PC-9 (cell line): ENCODE measurements at places on chromosomes 16 and 17. TPM values are rescaled to one million over a fixed set of nuclear protein-coding genes. Genes with fewer than 3 reads are reported as not detected.

KRTAP1-5 gene
- not detected in 2 replicates for total RNA-seq

DNA sequence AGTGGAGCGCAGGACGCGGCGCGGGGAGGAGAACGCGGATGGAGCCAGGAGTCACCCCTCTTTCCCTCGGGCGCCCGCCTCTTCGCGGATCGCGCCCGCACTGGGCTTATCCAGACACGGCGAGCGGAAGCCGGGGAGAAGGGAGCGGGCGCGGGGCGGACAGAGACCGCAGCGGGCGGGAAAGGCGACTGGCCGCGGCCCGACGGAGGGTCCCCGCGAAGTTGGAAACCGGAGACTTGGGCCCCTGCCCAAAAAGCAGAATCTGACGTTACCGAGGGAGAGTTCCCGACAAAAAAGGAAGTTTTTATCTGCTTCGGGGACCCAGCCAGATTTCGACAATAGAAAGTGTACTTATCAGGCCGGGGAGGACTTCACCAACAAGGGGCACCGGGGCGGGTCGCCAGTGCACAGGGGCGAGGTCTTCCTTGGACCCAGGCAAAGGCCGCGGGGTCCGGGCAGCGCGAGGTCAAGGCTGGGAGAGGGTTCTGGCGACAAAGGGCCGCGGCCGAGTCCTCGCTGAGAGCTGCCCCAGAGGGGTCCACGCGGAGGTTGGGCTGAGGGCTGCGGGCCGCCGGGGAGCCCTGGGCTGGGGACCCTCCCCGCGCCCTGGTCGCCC lies 519 bp downstream of the ST6GALNAC2 start:
- peak; percentile 27 for DNase-seq

- DNase-seq, result no peak
These were observed 167.5 kb downstream of the TANC2 start for GRCh38 chr17:63133491-63133890.

DNA sequence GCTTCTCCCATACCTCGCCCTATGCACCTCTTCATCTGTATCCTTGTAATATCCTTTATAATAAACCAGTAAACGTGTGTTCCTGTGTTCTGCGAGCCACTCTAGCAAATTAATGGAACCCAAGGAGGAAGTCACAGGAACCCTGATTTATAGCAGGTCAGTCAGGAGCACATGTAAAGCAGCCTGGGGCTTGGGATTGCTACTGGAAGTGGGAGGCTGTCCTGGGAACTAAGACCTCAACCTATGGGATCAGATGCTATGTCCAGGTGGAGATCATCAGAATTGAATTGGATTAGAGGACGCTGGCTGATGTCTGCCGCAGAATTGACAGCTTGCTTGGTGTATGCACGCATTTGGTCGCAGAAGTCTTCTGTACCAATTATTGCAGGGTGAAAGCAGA lies 15.7 kb downstream of the WNT3 start:
- DNase-seq, result no peak

DNA sequence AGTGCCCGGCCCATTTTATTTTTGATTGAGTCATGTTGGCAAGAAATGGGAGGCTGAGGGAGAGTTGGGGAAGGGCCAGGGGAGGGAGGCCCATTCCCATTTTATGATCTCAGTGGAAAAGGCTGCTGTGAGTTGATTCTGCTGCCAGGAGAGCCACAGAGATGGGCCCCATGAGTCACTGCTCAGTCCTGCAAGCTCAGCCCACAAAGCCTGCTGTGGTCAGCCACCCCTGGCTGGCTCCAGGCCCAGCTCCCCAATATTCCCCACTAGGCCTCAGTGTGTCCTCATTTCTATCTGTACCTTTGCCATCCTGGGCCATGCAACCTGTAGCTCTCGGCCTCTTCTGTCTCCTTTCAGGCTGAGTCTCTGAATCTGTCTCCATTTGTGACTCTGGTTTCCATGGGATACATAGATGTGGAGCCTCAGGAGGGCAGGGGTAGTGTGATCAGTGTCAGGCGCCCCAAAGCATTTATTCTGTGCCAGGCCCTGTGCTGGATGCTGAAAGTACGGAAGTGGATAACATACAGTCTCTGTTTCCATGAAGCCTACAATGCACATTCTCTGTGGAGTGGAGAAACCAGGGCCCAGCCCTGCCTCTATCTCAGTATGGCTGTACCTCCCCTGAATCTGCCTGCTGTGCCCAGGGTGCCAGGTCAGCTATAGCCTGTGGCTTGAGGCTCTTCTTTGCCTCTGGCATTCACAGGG lies 1.9 kb upstream of the PLEKHG4 start:
- DNase-seq, result peak; percentile 87

DNA sequence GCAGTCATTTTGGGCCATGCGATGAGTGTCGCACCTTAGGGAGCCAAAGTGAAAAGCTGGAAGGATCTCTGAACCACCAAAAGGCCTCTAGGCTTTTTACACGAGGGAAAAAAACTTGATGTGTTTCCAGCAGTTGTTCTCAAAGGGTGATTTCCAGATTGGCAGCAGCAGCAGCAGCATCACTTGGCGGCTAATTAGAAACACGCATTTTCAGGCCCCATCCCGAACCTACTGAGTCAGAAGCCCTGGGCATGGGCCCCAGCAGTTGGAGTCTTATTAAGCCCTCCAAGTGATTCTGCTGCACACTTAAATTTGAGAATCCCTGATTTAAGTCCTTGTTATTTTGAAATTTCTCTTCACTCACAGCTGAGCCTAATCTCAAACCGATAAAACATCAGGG lies 25.3 kb upstream of the PYY start:
- DNase-seq, result no peak

DNA sequence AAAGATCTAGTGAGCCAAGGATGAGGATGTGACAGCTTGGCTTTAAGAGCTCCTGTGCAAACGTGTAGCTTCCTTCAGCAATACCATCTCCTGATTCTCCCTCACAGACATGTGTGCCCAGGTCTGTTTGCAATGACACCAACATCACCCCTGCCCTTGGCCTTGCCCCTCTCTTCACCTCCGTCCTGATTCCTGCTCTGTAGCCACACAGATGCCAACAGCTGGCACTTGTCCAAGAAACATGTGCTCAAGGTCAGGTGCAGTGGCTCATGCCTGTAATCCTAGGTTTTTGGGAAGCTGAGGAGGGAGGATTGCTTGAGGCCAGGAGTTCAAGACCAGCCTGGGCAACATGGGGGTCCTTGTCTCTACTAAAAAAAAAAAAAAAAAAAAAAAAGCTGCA lies 103.8 kb upstream of the CRHR1 start:
- no peak for DNase-seq

- peak; percentile 72 for DNase-seq
These were observed 48.5 kb downstream of the RAI1 start for GRCh38 chr17:17729620-17730249.

DNA sequence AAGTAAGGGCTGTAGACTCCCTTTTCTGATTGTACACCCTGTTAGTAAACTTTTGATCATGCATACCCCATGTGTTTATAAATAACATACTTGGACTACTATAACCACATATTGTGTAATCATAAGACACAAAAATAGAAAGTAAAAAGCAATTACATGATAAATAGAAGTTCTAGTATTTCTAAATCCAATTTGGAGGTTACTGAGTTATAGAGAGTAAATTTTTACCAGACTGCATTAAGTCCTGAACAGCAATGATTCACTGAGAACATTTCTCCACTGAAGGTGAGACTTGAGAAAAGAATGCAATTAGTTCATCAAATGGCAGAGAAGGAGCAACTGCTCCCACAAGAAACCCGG lies 7.7 kb upstream of the TBKBP1 start:
- no peak for DNase-seq

DNA sequence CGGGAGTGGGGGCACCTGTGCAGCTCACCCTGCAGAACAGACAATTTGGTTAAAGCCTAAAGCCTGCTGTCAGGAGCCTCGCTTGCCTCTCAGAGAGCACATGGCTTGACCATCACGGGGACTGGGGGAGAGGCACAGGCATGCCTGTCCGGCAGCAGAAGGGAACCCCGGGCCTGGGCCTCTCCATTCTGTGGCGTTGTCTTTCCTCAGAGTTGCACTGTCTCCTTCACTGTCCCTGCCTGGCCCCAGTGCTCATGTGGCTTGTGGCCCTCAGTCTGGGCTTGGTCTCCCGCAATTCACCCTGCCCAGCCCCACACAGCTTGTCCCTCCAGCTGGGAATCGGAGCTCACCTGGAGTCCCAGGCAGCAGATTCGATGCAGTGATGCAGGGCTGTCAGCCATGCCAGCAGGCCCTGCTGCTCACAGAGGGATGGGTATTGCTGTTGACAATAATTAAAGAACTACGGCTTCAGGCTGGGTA lies 189.9 kb downstream of the SEC14L1 start:
- no peak for DNase-seq

DNA sequence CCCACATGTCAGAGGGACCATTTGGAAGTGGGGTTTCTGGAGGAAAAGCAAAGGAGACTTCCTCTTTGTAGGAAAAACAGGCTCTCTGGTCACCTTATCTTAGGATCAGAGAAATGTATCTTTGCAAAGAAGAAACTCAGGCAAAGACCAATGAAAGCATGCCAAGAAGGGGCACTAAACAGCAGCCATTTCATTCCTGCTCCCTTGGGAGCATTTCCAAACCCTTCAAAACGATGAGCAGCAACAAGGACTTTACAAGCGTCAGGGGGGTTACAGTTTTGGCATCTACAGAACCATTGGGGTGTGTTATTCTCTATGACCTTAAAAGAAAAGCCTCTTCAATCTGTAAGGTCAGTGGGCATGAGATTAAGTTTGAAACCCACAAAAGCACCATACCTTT lies 122.8 kb downstream of the SMG6 start:
- no peak for DNase-seq

GRCh38 chr17:27408891-27409290 lies 47.4 kb upstream of the KSR1 start:
- no peak for DNase-seq

- no peak for DNase-seq
These were observed 65.0 kb downstream of the MRM3 start for GRCh38 chr17:846901-847843.

XAF1 gene
- total RNA-seq, result 20.8 and 27.6 TPM in 2 replicates

- no peak for DNase-seq
These were observed 22.4 kb upstream of the CBX4 start for GRCh38 chr17:79861413-79862216.

DNA sequence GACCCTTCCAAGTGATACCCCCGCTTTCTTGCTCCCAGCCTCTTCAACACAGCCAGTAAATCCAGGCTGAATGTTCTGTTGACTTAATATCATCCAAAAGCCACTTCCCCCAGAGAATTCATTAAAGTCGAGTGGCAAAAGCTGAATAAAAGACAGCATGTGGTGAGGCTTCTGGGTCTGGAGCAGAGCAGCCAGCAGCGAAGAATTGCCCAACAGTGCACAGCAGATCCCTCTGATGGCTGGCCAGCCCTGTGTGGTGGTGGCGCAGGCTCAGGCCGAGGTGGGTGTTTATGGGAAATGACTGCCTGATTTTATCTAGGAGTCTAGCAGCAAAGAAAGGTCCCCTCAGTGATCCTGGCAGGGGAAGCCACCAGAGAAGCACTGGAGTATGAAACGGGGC lies 30.3 kb upstream of the RCVRN start:
- DNase-seq, result no peak

- no peak for DNase-seq
These were observed 9.9 kb downstream of the HAP1 start for GRCh38 chr17:41724476-41725050.

DNA sequence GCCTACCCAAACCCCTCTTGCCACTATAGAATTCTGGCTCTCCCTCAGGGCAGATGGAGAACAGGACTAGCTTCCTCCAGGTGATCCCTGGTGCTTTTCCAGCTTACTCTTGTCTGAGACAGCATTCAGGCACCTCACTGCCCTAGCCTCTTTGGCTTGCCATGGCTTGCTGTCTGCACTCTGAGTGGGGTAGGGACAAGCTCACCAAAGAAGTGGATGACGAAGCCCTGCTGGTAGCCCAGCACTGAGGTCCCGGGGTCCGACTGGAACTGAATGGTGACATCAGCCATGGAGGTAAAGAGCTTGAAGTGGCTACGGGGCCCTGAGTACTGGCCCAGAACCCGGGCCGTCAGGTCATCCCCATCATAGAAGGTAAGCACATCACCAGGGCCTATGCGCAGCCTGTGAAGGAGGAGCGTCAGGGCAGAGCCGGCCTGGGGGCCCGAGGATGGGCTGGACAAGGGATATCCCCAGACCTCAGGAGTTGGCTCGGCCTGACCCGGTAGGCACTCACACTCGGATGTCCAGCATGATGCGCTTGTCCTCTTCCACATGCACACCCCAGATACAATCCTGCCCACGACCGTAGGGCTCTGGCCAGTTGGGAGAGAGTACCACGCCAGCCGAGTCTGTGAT lies 7.6 kb upstream of the PHF12 start:
- no peak for DNase-seq

DNA sequence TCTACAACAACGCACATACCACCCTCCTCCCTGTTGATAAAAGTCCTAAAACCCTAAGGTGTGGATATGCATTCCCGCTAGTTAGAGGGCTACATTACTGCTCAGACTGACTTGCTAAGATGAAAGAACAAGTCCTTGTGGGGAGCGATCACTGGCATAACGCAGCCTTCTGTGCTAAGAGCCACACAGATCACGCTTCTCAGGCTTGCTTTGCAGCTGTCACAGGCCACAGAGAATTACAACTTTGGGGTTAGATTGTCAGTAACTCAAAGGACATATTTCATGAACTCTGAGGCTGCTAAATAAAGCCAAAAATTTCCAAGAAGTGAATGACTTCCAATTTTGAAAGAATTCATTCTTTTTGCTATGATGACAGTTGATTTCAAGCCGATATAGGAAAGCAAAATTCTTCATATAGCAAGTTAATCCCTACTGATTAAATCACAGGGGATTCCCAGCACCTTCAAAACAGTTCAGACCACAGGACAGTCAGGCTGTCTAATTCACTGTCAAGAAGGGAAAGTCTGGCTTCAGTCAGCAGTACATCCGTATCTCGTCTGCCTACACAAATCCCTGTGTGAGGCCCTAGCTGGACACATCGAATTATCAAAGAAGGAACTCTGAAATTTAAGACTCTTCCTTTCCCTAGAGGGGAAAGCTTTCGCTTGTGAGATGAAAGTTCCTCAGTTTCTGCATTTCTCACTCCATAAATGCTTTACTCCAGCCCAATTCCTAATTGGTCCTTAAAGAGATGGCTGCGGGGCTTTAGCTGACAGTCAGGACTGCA lies 107.1 kb downstream of the VPS53 start:
- DNase-seq, result no peak

- no peak for DNase-seq
These were observed 27.8 kb upstream of the HEATR6 start for GRCh38 chr17:60106340-60107059.

GRCh38 chr17:33284022-33284421 lies 9.1 kb downstream of the ASIC2 start:
- DNase-seq, result peak; percentile 40

KCNH4 gene
- not detected in 2 replicates for total RNA-seq

IL34 gene
- not detected in 2 replicates for total RNA-seq

GRCh38 chr17:3002538-3003295 lies 60.7 kb downstream of the OR1D5 start:
- DNase-seq, result no peak

GRCh38 chr17:59783221-59784047 lies 76.0 kb downstream of the VMP1 start:
- peak; percentile 90 for DNase-seq

GRCh38 chr17:67082107-67082506 lies 37.8 kb downstream of the CACNG1 start:
- DNase-seq, result no peak

GRCh38 chr17:29247219-29247618 lies 560 bp downstream of the CRYBA1 start:
- DNase-seq, result no peak

PIRT gene
- total RNA-seq, result not detected in 2 replicates

CCL17 gene
- not detected in 2 replicates for total RNA-seq

HOXB2 gene
- 0.31 and 0.90 TPM in 2 replicates for total RNA-seq

POLR2A gene
- total RNA-seq, result 149 and 166 TPM in 2 replicates

SLC16A6 gene
- total RNA-seq, result 0.70 and 0.83 TPM in 2 replicates
